ENCODE measurements at places on chromosomes 12 and 14. TPM values are rescaled to one million over a fixed set of nuclear protein-coding genes. Genes with fewer than 3 reads are reported as not detected.

Gene HOXC6
- total RNA-seq = not detected

Gene MYF5
- not detected for total RNA-seq

DNA sequence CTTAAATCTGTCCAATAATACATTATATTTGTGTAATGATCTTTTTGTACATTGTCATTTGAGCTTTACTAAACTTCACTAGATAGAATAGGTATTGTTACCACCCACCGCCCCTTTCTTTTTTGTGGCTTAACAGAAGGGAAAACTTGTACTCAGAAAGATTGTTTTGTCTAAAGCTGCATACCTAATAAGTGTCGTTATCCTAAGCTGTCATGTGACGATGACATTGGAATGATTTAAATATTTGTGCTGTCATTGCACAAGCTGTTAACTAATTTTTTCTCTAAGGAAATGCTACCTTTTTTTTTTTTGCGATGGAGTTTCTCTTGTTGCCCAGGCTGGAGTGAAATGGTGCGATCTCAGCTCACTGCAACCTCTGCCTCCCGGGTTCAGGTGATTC lies 3.6 kb downstream of the DIP2B start:
- no peak overlapping the region for H3K27ac ChIP-seq
- no peak overlapping the region for H3K4me3 ChIP-seq
- H3K4me1 ChIP-seq = peaks cover 17% of the 10 kb centered on the region
- H3K27me3 ChIP-seq = no peaks in the 10 kb centered on the region

GRCh38 chr12:109836916-109837315 lies 3.7 kb upstream of the TRPV4 start:
- no peak overlapping the region for H3K4me3 ChIP-seq
- H3K4me1 ChIP-seq = no peaks in the 10 kb centered on the region
- no peaks in the 10 kb centered on the region for H3K27me3 ChIP-seq
- DNase-seq = no peak
- H3K36me3 ChIP-seq = no peaks in the 10 kb centered on the region

DNA sequence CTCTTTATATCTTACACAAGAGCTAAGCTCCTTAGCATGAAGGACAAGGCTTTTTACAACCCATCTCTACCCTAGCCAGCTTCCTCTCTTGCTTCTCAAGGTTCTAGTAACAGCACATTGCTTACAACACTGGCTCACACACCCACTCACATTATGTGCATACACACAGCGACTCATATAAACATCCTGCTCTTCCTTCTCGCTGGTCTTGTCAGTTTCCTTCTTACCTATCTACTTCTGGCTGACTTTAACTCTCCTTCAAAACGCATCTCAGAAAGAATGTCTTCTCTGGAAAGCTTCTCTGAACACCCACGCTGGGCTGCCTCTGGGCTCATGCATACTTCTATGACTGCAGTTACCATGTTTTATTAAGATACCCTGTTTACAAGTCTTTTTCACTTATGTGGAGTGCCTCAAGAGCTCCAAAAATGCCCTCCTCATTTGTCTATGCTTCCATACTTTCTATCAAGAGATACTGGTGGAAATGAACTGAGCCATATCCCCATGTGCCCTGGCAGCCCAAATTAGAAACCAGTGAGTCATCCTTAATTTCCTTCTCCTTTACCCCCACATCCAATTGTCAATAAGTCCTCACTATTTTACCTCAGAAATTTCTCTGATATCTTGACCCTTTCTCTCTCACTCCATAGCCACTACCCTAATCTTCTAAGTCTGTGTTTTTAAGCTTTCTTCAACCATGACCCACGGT lies 126.9 kb upstream of the KRAS start:
- DNase-seq = no peak
- H3K4me1 ChIP-seq = no peaks in the 10 kb centered on the region
- H3K27ac ChIP-seq = no peak overlapping the region
- no peak overlapping the region for H3K4me3 ChIP-seq
- no peaks in the 10 kb centered on the region for H3K36me3 ChIP-seq

Measured in GM23338 (cell line).